H4 (cell line): ENCODE measurements at places on chromosomes 13 and 19. TPM values are rescaled to one million over a fixed set of nuclear protein-coding genes. Genes with fewer than 3 reads are reported as not detected.

The FFAR1 gene
- total RNA-seq, result not detected in 2 replicates

The TRAPPC2B gene
- 38.7 and 39.0 TPM in 2 replicates for total RNA-seq

The TNNT1 gene
- total RNA-seq, result 300 and 334 TPM in 2 replicates

The NTF4 gene
- total RNA-seq, result not detected in 2 replicates

The RNF225 gene
- total RNA-seq, result not detected in 2 replicates

The DACH1 gene
- total RNA-seq, result 0.14 TPM in 1 of 2 replicates, not detected in the other

DNA sequence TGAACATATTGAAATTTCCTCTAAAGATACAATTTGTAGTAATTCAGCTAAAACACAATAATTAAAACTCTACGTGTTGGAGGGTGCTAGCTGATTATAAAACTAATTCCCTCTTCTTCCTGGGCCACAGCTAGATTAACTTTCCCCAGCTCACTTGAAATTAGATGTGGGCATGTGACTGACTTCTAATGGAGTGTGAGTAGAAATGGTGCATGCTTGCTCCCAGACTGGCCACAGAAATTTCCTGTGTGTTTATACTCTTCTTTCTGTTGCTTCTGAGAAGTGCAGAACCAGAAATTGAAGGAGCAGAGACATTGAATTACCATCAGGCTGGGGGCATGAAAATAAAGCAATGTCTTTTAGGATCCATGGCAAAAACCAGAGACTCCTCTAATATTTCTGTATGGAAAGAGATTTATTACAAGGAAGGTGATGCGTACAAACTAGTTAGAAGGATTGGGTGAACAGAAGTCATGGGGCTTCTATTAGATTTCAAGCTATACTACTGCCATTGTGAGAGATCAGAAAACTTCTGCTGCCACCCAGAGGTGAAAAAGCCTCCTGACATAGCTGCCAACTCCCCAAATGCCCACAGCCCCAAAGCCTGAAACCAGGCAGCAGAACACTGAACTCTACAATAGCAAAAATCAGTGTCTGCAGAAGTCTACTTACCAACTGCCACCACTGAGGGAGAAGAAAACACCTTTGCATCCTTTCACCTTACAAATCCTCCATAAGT is 379.2 kb upstream of the MIR17HG start:
- DNase-seq, result peak; percentile 14

GRCh38 chr13:27171244-27171826 is at the start of gene USP12:
USP12 (minus strand) TSS chr13:27171811; CDS start chr13:27171639, 172 bp downstream.
- DNase-seq, result no peak

- DNase-seq, result no peak
These were observed 511.3 kb downstream of the MYO16 start for GRCh38 chr13:109140479-109141349.

GRCh38 chr19:41027273-41027967 is 36.3 kb downstream of the CYP2B6 start:
- no peak for DNase-seq

- DNase-seq, result no peak
These were observed 228.3 kb downstream of the FOXO1 start for GRCh38 chr13:40438022-40438680.

DNA sequence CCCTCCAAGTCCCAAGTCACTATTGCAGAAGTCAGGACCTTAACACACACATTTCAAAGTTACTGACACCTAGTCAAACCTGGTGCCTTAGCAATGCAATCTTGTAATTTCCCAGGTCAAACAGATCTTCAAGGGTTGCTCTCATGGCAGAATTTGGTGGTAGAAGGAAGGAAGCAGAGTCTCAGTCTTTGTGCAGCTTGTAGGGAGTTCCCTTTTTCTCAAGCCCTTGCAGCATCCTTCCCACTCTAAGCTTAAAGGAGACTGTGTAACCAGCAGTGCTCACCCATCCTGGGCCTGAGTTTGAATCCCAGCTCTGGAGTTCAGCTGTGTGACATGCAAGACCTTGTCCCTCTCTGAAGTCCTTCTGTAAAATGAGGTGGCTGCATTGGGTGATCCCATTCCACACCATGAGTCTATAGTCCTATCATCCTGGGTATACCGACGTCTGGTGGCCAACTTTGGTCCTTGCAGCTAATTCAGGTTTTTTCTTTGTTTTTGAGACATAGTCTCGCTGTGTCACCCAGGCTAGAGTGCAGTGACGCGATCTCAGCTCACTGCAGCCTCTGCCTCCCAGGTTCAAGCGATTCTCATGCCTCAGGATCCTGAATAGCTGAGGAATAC is 9.8 kb downstream of the SIGLEC10 start:
- DNase-seq, result peak; percentile 59

- DNase-seq, result no peak
These were observed 747.3 kb downstream of the PCDH9 start for GRCh38 chr13:66482836-66483235.

- DNase-seq, result no peak
These were observed 373.0 kb downstream of the COG6 start for GRCh38 chr13:40028446-40028845.

DNA sequence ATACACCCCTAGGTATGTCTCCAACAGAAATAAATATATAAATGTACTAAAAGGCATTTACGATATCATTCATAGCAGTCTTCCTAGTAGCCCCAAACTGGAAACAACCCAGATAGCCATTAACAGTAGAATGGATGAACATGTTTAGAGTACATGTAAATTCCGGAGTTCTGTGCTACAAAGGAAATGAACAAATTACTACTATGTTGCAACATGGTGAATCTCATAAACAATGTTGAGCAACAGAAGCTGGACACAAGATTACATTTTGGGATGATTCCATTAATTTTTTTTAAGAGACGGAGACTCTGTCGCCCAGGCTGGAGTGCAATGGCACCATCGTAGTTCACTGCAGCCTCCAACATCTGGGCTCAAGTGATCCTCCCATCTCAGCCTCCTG is 5.9 kb upstream of the SLC7A10 start:
- DNase-seq, result no peak

- DNase-seq, result no peak
These were observed 21.4 kb upstream of the TCF3 start for GRCh38 chr19:1673645-1674292.

DNA sequence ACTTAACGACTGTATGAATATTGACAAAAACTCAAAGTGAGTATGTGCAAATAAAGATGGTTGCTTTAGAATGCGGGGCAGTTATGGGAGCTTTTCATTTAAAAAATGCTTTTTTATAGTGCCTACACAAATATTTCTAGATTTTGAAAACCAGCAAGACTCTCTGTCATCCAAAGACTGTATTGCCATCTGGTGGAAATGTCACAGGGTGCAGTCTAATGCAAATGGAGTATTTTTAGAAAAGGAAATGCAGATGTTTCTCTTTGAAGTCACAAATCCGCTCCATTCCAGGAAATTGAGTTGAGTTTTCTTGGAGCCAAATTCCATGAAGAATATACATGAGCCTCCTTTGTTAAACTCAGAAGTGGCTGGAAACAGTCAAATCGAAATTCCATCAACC is 2.3 kb upstream of the C1QTNF9B start:
- DNase-seq, result peak; percentile 21

DNA sequence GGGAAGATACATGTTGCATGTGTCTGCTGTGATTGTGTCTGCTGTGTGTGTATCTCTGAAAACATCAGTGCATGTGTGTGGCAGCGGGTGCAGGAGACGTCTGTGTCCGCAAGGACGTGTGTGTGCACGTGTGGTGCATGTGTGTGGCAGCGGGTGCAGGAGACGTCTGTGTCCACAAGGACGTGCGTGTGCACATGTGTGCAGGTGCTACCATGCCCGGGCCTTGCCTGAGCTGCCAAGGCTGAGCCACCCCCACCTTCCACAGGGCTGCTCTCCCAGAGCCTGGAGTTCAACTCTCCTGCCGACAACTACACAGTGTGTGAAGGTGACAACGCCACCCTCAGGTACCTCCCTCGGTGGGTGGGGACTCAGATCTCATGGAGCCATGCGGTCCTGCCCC is 10.4 kb downstream of the IGLON5 start:
- DNase-seq, result no peak

- DNase-seq, result no peak
These were observed 131.7 kb downstream of the ATP11A start for GRCh38 chr13:112821340-112822055.

DNA sequence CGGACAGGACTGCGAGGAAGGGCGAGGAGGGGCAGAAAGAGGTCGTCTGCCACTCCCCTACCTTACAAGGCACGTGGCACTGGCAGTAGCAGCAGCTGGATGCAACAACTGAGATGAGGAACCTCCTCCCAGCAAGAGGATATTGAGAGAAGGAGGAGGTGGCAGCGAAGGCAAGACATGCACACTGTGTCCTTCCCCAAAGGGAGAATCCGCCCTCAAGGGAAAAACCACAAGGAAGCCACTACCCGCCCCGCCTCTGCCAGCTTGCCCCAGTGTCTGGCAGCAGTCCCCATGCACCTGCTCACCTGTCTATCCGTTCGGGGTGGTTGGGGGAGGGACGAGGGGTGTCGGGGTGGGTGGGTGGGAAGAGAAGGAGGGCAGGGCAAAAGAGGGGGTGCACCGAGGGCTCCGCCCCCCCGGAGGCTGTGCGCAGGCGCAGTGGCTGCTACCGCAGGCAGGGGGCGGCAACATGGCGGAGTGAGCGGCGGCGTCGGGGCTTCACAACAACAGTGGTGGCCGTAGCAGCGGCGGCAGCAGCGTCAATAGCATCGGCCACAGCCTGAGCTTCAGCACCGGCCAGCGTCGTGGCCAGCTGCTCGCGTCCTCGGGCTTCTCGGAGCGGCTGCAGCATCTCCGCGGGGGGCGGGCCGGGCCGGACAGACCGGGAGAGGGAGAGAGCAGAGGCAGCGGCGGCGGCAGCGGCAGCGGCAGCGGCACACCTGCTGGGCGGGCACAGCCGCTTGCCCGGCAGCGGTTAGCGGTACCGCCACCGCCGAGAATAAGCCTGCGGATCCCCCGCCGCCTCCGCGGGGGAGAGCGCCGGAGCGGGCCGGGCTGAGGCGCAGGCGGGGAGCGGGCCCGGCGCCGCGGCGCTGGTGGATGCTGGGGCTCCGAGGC is at the start of gene NBEA:
Gene NBEA, plus strand, starts transcription at position 436 of the 897 bp plus-strand sequence. CDS start 551 bp downstream, outside the sequence.
- peak; percentile 72 for DNase-seq

GRCh38 chr13:99778500-99778899 is 193.1 kb downstream of the ZIC5 start:
- no peak for DNase-seq

DNA sequence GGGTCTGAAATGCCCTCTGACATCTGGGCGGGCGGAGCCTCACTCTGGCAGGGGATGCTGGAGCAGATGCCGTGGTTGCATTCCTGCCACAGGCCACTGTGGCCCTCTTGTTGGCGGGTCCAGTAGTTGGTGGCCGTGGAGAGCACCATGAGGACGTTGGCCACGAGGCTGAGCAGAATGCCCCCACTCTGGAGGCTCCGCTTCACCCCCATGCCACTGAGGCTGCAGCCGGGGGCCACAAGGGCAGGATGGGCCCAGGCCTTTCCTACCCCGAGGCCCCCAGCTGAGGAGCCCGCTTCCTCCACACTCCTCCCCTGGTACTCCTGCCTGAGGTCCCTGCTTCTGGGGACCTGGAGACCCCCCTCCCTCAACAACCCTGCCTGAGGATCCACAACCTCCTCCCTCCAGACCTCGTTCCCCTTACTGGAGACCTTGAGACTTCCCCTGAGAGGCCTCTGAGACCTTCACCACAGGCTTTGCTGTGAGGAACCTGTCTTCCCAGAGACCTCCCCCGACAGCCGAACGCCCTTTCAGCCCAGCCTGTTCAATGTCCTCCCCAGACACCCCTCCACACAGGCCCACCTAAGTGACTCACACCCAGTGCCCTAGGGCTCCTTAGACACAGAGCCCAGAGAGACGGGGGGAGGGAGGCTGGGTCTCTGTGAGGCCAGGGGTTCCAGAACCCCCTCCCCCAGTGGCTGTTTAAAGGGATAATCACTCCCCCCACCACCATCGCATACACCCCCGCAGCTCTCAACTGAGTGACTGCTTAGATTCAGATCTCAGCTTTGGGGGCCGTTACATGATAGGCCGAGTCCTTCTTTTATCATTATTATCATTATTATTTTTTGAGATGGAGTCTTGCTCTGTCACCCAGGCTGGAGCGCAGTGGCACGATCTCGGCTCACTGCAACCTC is at the start of gene CLDND2:
Gene CLDND2, minus strand, starts transcription at position 638 of the 917 bp plus-strand sequence. Its CDS starts 426 bp downstream, at position 212.
- no peak for DNase-seq

DNA sequence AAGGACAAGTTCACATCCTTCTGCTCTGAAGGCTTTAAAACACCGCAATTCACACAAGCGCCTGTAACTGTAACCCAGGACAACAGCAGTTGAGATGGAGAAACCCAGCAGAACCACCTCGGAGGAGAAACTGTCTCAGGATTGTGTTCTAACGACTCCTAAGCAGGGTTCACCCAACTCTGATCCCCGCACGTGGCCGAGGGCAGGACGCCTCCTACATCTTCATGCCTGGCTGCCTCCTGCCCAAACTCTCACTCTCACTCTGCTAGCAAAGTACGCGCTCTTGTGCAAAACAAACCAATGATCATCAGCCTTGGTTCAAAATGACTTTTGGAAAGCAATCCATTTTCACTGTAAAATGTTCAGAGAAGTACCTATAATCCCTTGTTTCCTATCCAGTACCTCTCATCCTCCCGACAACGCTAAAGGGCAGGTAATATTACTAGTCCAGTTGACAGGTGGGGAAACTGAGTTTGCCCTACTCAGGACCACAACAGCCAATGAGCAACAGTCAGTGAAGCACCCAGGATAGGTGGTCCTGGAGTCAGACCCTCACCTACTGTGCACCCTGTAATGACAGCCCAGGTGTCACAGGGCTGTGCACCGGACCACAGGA is 25.6 kb downstream of the EPS15L1 start:
- DNase-seq, result no peak

DNA sequence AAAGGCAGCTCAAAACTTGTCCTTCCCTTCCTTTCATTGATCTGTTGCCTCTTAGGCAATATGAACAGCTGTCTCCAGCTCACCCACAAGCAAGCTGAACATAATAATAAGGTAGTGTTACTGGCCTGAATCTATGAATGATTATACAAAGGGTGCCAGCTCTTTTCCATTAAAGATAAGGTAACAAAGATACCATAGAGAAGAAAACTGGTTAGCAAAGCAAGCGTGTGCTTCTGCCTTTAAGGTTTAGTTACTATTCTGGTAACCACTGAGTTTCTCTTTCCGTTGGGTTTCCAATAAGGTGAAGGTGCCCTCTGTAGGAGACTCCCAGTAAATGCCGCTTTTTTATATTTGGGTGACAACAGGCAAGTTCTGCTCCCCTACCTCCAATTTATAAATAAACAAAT is 12.1 kb upstream of the DACH1 start:
- DNase-seq, result peak; percentile 18

DNA sequence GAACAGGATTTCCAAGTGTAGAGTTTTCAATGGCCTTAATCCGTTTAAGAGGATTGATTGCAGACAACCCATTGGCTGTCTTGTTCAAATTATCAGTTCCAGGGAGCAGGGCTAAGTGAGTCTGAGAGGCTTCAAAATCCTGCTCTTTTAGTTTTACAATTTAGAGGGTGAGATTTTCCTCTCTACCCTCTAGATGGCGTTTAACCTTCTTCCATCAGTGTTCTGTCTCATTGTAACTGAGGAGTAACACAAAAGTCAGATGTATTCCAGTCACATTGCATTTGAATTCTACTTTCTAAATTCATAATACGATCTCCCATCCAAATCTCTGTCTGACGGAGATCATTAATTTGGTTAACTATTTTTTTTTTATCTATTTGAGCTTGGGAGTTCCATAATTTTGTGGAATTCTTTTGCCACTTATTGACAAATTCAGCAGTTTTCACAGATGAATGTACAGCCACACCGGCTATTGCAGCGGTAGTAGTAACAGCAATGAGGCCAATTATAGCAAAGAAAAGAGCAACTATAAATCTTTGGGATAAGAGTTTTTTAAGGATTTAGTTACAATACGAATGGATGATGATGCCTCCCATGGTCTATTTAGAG is 7.8 kb upstream of the C19orf84 start:
- peak; percentile 60 for DNase-seq
